CD4-positive, alpha-beta T cell treated with Interleukin-1 beta for 1 hour (primary cell): ENCODE measurements at places on chromosomes 2 and 18.

- DNase-seq, result no peak
Measured at GRCh38 chr2:46098621-46099062, 198.6 kb upstream of the EPAS1 start.

DNA sequence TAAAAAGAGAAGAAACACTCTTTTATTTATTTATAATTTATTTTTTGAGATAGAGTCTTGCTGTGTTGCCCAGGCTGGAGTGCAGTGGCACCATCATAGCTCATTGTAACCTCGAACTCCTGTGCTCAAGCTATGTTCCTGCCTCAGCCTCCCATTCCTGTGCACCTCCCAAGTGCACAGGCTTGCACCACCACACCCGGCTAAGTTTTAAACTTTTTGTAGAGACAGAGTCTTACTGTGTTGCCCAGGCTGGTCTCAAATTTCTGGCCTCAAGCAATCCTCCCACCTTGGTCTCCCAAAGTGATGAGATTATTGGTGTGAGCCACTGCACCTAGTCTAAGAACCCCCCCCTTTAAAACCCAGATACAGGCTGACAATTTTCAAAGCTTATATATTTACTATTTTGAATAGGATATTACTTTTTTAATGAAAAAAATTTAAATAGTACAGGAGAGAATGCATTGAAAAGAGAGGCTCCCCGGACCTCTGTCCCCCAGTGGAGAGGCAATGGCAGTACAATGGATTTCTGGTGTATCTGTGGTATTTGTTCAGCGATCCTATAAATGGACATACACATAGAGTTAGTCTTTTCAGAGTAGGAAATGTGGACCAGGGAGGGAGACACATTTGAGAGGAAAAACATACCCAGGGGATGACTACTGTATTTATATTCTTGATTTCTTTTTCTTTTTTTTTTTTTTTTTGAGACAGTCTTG, 48.1 kb upstream of the CNOT11 start:
- DNase-seq, result no peak

- DNase-seq, result no peak
Measured at GRCh38 chr18:59639821-59640220, 57.4 kb downstream of the CCBE1 start.

DNA sequence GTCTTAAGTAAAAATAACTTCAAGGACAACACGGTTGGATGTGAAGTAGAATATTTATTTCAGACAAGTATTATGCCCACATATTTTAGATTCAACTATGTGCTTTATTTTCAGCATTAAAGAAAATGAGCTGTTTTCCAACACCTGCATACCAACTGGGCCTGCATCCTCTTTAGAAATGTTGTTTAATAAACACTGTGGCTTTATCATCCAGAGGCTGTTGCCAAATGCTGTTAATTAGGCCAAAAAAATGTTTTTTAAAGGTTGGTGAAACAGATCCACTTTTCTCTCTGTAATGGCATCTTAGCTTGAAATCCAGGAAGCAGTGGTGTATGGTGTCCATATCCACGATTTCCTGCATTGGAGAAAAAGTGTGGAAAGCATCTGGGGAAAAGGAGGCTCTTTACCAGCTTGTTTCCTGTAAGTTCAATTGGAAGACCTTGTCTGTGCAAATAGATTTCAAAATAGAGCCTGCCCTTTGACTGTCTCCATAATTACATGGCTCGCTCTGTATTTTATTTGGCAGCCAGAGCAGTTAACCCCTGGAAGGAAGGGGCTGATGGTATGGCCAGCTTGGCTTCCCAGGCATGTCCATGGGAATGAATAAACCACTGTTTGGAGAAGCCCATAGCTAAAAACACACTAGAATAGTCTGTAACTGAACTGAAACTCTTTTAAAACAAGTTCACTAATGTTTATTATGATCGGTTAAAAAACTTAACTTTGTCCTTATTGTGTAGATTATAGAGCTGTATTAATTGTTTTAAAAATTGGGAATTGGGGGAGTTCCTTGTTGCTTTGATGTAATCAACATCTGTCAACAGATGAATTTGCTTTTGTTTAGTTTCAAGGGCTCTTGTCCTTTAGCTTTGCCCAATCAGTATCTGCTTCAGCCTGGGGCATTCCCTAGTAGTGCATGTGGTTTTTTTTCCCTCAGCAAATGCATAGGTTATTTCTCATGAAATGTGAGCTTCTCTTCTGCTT, 33.0 kb upstream of the DLX1 start:
- DNase-seq, result no peak

DNA sequence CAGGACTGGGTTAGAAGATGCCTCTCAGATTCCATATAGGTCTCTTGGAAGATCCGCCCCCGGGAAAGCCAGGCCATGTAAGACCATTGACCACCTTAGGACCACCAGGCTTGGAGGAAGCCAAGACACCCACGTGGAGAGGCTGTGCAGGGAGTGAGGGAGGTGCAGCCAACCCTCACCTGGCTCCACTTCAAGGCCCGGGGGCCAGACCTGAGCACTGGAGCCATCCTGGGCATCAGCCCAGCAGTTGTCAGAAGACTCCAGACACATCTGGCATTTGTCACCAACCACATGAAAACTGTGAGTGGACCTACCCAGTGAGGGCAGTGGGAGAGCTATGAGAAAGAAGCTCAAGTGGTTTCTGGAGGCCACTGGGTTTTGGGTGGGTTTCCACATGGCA, 214.4 kb downstream of the MYT1L start:
- DNase-seq, result no peak

DNA sequence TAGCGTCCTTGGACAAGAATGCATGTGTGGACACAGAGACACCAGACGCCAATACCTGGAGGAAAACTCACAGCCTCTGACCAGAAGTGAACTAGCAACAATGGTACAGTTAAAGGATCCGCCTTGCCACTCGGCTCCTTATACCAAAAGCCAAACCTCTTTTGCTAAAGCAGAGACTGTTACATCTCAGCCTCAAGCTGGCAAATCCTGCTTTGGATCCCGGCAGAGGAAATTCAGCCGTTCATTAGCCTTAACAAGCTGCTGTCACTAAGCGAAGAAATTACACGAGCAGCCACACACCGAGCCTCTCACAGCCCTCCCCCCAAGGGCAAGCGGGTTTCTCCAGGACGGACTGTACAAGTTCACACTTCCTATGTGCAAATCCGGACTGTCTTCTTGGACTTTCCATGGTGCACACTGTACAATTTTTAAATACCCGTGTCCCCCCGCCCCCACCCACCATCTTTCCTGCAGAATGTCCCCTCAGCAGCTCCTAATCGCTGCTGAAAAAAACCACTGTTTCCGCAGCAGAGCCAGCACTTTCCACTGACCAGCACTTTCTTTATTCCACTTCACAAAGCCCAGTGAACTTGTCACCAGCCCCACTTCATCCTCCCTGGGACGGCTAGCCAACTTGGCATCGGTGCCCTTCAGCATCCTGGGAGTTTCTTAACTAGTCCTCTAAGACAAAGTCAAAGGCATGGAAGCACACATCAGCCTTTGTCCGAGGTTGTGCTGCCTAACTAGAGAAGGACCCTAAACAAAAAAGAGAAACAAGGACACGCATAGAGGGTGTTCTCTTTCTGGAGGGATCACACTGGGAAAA, 1.5 kb downstream of the KLF7 start:
- peak; percentile 58 for DNase-seq

GRCh38 chr18:25225151-25225550, 126.8 kb downstream of the ZNF521 start:
- DNase-seq, result no peak

DNA sequence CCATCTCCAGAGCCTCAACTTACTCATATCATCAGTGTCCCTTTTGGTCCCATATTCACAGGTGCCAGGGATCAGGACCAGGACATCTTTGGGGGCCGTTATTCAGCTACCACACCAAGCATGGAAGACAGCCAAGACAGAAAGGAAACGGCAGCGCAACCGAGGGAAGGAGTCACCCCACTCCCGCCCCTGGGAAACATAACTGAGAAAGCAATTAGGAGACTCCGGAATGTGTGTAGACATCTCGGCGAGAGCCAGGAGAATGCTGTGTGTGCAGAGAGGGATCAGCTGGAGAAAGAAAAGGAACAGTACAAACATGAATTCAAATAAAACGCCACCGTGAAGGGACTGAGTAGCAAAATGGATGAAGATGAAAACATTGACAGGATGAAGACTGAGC, 13.4 kb upstream of the BOK start:
- DNase-seq, result no peak

DNA sequence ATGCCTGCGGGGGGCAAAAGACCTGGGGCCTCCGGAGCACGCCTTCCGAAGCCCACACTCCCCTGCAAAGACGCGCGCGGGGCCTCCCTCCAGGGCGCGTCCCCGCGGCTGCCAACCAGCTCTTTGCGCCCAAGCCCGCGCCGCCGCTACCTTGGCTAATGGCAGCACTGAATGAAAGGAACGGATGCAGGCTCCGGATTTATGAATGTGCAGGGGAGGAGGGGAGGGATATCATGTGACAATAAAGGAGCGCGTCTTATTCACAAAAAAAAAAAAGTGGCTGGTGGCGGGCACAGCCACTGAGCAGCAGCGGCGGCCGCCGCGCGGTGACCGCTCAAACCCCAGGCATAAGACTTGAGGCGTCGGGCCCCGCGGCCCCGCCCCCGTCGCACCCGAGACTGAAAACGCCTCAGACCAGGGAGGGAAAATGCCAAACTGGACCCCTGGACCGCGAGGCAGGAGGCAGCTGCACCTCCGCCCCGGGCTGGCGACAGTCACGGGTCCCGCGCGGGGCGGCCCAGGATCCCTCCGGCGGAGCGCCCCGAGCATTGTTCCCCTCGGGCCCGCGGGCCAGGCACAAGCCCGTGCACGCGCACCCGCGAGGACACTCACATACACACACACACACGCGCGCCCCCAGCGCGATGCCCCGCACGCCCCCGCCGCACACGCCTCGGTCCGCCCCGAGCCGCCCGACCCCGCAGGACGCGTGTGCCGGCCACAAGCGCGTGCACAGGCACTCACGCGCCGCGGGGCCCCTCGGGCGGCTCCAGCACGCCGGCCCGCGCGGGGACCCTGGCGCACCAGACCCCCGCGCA, 1.6 kb downstream of the SPRED2 start:
- peak; percentile 56 for DNase-seq

- DNase-seq, result peak; percentile 23
Measured at GRCh38 chr18:45456090-45457021, 158.9 kb upstream of the SLC14A2 start.

DNA sequence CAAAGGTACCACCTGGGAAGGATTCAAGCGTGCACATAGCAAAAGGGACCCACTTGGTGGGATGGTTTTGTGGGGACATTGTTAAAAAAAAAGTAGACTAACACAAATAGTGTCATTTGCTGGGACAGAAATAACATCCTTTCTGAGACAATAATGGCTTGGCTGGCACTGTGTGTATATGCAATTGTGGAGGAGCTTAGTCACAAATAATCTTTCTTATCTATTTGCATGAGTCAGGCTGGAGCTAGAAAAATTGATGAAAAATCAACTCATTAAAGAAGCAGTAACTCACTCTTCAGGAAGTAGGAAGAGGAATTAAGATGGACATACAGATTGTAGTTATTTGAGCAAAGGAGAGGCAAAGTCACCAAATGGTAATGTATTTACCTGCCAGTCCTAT, 29.5 kb upstream of the ITGB6 start:
- DNase-seq, result no peak

DNA sequence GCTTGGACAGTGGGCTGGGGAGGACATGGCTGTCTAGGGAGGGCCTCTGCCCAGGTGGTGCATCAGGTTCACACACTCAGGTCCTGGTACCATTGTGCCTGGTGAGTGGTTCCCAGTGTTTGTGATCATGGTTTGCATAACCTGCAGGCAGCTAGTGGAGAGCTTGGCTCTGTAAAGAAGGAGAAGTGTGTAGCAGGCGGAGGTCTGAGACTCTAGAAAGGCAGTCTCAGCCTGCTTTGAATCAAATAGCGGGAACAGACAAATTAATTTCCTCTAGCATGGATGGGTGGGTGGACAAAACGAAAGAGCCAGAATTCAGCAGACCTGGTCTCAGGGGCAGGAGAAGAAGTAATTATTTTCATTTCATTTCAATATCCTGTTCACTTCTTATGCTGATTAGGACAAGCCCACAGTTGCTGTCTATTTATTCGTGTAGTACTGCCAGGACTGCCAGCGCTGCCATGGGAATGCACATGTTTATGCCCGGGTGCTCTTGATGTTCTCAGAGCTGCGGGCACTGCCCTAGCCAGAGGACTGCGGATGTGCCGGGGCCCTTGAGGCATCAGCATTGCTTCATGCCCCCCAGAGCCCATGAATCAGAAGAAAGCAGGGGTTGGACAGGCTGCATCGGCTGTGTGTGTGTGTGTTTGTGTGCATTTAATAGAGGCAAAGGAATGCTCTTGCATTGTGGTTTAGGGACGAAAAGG, 45.4 kb upstream of the DLX2 start:
- no peak for DNase-seq

DNA sequence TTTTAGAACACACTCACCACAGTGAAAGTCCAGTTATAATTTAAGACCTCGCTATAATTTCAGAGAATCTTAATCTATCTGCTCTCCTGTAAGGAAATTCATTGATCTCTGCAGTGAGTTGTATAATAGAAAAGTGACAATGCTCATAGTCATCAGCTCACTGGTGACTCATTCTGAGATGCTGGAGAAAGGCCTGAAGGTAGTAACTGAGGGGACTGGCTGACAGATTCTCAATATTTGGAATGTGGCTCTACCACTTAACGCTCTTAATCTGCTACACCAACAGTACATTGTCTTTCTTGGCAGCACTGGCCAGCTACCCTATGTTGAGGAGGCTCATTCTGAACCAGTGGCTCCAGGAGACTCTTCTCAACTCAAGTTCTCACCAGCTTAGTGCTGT, 246.1 kb downstream of the RPRM start:
- DNase-seq, result no peak

DNA sequence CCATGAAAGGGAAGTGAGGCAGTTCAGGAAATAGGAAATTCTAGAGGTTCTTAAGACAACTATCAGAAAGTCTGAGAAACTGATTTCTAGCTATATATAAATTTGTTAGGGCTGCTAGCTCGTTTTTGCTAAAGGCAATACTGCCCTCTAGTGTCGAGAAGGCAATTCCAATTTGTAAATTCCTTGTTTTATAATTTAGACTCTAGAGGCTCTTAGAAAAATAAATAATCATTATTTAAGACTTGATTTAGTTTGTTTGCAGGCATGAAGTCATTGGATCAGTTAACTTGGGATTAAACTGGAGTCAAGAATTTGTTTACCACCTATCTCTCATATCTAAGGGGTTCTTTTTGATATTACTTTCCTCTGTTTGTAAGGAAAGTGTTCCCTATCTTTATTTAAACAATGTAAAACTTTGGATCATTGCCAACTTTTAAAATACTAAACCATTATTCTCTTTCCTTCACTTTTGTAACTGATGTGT, 66.2 kb downstream of the ACVR2A start:
- peak; percentile 1 for DNase-seq

DNA sequence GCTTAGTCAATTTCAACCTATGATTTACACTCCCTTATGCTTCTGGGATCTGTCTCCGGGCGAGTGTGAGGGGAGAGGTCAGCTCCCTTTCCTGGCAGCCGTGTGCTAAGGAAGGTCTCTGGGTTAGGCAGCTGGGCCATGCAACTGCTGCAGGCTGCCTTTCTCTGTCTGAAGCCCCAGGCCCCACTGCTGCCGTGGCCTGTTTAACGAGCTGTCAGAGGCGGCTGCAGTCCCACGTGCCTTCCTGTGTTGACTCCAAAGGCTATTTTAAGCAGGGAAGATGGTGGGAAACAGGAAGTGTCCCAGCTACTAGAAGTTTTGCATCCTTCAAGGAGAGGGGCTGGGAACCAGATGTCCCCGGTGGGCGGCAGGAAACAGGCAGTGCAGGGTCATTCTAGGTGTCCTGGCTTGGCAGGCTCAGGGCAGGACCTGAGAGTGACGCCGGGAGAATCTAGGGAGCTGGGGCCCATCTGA, 186.4 kb downstream of the TNS1 start:
- DNase-seq, result no peak
